ENCODE measurements at places on chromosomes 5 and 9.

- peak; percentile 94 for DNase-seq
Observed at GRCh38 chr9:135905380-135906258, 1.7 kb downstream of the CAMSAP1 start.

DNA sequence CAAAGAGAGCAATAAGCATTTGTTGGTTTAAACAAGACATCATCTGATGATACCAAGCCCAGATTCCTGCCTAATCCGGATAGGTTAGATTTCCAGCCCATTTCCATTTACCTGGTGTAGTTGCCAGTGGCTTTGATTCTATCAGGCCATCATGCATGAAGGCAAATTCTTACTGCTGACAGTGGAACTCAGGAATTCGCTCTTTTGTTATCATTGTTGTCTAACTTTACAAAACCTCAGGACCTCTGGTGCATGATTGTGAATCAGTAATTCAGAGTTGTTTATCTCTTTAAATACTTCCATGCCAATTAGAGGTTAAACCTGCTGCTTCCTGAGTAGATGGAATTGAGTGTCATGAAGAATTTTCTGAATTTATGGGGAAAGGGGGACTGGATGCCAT, 76.5 kb downstream of the C9orf152 start:
- DNase-seq, result no peak

GRCh38 chr5:174617910-174618309, 106.5 kb upstream of the MSX2 start:
- DNase-seq, result no peak

DNA sequence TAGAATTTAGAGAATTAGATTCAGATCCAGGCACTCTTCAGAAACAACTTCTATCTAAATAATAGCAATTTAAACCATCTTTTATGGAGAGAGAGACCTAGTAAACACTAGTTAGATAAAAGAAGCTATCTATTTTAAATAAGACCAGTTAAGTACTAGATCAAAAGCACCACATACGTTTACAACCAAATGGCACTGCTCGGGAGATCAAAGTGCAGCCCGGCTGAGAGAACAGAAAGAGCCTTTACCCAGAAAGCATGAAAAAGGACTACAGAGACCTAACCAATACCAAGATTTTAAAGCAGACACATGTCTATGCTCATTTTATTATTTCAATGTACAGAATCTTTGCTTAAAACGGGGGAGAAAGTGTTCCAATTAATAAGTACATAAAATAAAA, 30.8 kb downstream of the LIX1 start:
- no peak for DNase-seq

DNA sequence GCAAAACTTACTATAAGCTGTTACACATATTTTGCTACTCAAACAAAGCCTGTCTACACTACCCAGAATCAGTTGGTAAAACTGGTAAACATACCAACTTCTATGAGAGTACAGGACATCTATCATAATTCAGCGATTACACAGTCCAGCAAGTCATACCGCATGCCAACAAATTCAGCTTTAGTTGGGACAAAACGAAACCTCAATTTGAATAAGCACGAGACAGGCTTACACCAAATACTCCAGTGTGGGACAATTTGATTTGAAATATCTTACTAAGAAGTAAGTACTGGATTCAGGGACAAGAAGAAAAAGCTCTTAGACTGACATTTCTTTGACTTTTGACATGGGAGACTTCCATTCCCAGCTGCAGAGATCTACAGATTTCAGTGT, 2.0 kb downstream of the NRG2 start:
- DNase-seq, result no peak

DNA sequence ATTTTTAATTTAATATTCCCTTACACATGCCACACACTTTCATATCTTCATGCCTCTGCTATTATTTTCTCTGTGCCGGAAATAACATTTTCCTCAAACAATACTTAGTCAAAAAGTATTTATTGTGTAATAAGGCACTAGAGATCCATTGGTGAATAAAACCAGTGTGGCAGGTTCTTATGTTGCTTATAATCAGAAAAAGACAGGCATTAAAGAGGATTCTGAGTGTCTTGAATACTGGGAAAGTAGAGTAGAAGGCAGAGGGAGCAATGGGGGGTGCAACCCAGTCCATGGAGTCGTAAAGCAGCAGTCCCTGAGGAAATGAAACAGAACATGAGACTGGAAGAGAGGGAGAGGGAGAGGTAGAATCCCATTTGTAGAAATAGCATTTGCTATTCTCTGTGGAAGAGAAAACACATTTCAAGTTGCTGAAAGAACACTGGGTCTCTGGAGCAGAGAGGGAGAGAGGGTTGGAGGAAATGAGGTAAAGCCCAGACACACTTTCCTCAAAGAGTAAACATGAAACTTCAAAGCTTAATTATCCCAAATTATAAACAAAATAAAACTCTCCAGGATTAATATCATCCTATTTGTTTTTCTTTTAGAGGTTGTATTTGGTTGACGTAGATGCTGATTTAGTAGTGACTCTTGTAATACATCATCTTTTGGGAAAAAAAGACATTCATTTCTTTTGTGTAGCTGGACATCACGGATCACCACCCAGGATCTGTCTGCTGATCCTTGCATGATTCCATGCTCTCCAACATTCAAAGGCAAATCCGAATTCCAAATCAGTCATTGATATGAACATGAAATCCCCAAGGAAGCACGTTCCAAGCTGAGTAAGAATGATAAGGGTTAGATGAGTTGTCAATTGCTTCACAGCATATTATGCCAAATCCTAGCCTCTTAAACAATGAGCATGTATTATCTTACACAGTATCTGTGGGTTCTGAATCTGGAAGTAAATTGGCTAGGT, 37.4 kb upstream of the GRAMD2B start:
- no peak for DNase-seq

- no peak for DNase-seq
Observed at GRCh38 chr5:138990986-138991590, 116.0 kb upstream of the LRRTM2 start.

- DNase-seq, result no peak
Observed at GRCh38 chr5:93421987-93422401, 159.0 kb downstream of the NR2F1-AS1 start.

DNA sequence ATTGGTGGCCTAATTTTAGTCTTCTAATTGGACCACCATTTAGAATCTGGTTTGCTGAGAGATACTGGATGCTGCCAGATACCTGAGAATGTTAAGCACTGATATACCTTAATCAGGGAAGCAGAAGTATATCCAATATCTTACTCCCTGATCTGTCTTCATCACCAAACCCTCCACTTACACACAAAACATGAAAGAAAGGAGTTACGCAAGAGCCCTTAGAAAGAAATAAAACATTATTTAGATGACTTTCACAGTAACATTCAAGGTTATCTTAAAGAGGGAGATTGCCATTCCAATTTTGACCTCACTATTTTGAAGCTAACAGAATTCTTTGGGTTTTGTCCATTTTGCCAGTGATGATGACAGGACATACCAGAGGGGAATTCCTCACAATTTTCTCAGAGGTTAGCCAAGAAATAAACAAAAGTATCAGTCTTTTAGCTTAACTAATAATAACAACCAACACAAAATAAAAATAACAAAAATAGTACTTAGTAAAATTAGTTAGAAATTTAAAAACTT, 496.1 kb downstream of the NFIB start:
- DNase-seq, result no peak
